ENCODE measurements at places on chromosomes 11 and 22.

DNA sequence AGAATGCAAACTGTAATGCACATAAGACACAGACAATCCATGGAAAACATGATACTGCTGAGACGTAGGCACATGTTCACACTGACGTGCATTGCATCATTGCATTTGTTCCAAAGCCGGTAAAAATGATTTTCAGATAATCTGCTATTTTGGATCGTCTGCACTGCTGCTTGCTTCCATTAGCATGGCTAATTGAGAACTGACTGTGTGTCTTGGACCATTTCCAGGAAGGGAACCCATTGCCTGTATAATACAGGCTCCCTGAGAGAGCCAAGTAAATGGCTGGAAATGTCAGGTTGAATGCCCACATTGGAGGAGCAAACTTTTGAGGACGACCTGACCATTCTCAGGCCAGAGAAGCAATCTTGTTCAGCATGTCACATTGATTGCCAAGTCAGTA, 304.8 kb downstream of the ST3GAL4 start:
- DNase-seq: no peak

DNA sequence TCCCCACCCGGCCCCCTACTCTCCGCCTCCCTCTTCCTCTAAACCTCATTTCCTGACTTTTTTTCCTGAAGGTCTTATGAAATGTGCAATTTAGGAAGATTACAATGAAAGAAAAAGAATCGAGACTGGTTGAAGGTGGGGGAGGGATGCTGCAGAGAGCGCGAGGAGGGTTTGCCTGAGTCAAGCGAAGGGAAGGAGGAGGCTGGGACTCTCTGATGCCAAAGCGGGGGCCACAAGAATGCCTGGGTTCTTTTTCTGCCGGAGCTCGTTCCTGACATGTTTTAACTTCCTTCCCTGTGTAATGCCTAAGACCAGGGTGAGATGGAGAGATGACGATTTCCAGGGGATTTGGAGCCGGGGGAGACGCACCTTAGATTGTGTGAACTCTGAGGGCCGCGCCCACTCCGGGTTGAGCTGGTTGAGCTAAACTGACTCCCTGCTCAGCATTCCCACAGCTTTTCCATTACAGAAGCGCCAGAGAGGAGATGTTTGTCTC, 270.5 kb upstream of the SORL1-AS1 start:
- no peak for DNase-seq

GRCh38 chr11:85809191-85809590, 1.8 kb downstream of the SYTL2 start:
- DNase-seq: no peak

- DNase-seq: no peak
These were observed 84.9 kb upstream of the NARS2 start for GRCh38 chr11:78659326-78660270.

DNA sequence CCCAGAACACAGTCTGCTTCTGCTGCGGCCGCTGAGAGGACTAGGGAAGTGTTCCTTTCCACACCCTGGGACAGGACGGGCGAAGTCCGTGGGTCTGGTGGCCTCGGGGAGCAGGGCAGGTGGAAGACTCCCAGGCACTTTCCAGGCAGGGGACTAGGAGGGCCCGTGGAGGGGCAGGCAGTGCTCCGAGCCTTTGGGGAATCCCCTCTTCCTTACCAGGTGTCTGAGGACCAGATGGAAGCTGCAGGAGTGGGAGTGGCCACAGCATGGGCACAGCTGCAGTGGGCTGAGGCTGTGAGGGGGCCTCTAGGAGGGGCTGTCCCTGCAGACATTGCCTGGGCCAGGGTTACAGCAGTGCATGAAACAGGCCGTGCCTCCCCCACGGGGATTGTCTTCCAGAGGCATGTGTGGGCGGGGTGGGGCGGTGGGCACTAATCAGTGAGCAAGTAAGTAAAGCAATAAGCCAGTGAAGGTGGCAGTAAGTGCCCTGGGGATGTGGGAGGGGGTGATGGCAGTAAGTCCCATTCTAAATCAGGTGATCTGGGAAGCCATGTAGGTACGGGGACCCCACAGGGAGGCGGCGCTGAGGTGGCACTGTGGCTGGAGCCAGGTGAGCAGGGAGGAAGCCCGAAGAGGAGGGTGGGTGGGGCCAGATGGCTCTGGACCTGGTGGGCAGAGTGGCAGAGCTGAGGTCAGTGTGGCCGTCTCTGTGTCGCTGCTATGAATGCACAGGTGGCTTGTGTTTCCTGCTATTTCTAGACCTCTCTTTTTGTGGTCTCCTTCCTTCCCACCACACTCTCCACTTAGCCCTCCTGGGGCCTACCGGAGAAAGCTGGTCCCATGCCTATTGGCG, 66.4 kb downstream of the CTTN start:
- DNase-seq: no peak

DNA sequence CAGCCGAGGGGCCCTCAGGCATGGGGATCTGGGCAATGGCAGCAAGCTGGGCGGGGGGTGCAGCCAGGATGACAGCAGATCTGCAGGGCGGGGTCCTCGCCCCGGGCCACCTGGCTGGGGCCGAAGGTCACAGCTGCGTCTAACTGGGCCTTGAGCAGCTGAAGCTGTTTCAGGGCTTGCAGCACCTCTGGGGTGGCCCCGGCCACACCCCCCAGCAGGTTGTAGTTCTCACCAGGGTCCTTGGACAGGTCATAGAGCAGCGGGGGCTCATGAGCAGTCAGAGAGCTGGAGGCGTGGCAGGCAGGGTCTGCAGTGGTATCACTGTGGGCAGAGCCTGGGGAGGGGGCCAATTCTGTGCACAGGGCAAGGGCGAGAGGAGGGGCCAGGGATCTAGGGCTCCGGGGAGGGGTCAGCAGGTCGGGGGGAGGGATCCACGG, 2.8 kb downstream of the ARSA start:
- no peak for DNase-seq

- DNase-seq: no peak
These were observed 7.7 kb downstream of the RHBDD3 start for GRCh38 chr22:29260031-29260560.

DNA sequence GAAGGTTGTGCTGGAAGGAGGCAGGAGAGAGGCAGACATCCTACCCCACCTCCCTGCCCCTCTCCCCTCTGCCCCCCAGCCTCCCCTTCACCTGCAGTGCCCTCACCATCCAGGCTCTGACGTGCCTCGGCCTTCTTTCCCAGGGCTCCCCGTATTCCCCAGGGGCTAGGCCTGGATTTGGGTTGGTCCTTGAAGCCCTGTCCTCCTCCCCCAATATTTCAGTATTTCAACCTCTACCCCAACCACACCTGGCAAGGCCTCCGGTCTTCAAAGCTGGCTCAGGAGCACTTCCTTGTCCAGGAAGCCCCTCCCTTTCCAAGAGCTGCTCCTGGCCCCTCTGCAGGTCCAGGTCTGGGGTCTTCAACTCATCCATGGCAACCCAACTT, 8.6 kb upstream of the PDE2A start:
- no peak for DNase-seq

DNA sequence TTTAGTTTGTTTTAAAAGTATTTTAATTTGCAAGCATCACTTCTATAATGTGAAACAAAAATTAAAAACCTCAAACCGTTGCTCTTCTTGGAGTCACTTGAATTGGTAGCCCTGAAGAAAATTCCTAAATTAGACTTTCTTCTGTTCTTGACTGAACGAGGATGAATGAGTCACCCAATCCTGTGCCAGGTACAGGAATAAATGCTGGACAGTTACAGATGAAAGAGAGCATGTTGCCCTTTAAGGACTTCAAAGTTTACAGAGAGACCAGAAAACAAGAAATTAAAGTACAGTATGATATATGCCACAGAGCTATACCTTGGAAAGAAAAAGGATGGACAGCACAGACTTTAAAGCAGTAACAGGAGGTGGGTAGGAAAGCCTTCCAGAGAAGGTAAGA, 41.3 kb upstream of the CXCR5 start:
- no peak for DNase-seq

DNA sequence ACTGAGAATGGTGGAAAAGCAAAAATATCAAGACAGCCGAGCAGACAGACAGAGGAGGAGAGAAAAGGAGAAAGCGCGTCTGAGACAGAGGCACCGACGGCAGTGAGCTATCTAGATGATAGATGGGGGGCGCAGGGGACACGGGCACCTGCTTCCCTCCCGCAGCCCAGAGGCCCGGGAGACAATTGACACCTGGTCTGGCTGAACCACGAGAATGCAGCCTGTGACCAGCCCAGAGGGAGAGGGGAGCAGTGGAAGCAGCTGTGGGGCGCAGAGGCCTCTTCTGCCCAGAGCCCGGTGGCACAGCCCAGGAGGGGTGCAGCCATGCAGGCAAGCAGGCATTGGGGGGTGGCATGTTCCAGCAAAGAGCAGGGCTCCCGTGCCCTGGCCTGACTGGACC, 48.2 kb downstream of the ELFN2 start:
- DNase-seq: no peak

DNA sequence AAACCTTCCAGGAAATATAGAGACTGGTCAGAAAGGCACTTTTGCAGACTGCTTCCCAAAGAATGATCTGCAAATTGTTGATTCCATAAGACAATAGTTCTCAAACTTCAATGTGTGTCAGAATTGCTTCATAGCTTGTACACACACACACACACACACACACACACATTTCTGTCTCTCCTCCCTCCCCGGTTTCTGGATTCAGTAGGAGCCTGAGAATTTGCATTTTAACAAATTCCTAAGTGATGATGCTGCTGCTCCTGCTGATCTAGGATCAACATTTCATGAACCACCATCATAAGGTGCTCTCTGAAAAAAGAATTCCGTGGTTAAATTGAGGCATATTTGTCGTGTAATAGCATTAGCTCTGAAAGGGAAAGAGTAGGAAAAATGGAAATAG, 35.3 kb upstream of the FZD4 start:
- DNase-seq: no peak

DNA sequence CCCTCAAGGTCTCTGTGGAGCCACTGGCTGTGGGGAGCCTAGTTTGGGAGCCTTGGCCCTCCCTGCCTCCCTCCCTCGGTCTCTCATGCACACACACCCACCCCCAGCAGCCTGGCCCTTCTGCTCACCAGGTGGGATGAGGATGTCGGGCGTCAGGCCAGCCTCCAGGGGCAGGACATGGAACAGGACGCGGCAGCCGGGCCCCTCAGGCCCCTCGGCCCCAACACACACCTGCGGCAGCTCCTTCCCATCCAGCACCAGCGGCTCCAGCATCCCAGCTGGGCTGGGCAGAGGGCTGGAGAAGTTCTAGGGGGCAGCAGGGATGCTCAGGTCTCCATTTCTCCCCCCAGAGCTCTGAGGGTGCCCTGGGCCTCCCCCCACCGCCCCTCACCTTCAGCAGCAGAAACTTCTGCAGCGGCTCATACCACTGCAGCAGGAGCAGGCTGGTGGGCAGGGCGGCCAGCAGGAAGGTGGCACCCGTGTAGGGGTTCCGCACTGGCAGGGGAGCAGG, 11.2 kb downstream of the MAP4K2 start:
- DNase-seq: no peak

DNA sequence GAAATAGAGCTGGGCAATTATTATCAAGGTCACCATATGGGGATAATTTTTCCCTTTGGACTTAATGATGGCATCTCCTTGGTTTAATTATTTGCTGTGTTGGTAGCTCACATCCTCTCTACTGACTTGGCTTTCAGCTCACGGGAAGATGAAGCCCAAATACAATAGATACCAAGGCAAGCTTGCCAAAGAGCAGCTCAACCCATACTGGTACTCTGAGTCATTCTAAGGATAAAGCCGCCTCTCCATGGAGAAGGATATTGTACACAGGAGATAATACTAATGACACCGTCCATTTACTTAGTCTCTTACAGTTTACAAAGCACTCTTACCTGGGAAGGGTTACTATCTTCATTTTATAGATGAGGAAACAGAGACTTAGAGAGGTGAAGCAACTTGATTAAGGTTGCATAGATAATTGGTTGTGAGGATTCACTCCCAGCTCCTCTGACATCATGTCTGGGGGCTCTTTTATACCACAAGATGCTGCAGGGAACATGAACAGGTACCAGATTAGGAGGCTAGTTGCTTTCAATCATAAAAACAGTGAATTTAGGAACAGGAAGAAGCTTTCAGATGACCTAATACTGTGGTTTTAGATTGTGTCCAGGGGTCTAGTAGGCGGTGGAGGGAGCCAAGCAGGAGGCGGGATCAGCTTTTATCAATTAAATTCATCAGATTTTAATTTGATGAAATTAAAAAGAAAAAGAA, 48.3 kb upstream of the PICALM start:
- DNase-seq: no peak

- DNase-seq: no peak
These were observed 13.1 kb upstream of the OR5I1 start for GRCh38 chr11:55949330-55949729.

GRCh38 chr22:38733329-38733723, 22.5 kb downstream of the SUN2 start:
- DNase-seq: no peak

- DNase-seq: no peak
These were observed 120.5 kb upstream of the FGF3 start for GRCh38 chr11:69939551-69940245.

GRCh38 chr11:119615003-119615881, 113.8 kb downstream of the NECTIN1 start:
- no peak for DNase-seq

DNA sequence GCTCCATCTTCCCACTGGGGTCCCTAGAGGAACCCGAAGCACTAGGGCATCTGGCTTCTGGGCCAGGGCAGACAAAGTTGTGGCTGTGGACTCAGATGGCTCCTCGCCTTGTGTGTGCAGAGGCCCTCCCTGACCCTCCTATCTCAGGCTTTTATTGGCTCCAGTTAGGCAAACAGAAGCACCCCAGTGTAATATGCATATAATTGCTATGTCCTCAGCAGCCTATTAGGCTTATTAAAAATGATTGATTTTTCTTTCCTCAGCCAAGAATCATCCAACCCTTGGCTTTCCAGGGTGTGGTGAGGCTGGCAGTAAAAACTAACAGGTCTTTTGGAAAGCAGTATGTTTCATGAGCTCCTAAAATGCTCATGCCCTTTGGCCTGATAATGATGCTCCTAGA, 22.3 kb downstream of the UPB1 start:
- no peak for DNase-seq
